Caki2 (cell line): ENCODE measurements at places on chromosomes 7 and 10.

- DNase-seq, result peak; percentile 69
Measured at GRCh38 chr7:16739863-16740622, 13.5 kb upstream of the TSPAN13 start.

DNA sequence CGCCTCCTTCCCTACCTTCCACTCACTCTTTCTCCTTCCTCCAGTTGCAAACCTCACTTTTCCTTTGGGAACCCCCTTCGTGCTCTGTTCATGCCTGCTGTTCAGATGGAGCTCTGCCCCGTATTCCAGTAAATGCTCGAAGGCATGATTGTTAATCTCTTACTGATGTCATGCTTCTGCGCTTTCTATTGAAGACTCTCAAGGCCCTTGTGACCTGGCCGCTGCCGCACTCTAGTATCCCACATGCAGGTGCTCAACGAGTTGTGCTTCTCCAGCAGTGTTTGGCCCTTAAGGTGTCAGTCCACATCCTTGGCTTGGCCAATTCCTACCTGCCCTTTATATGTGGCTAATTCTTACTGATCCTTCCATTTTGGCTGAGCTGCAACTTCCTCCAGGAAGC lies 158.6 kb downstream of the ADAM12 start:
- no peak for DNase-seq

DNA sequence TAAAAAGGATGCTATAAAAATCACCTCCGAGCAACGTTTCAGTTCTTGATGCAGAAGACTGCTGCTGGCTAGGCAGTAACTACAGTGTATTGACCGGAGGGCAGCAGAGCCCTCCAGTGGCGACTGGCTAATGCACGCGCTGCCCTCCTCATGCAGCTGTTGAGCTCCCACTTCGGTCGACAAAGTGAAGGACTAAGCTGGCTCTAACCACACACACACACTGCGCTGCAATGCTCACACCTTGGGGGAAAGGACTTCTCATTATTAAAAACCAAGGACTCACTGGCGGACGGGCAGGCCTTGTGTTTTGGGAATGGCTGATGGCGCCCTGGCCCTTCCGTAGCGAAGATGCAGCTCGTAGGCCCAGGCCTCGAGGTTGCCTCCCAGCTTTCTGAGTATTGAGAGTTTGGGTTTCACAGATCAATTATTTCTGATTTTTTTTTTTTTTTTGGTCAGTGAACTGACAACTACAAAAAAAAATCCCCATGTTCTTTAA lies 120.9 kb upstream of the DIP2C start:
- no peak for DNase-seq

DNA sequence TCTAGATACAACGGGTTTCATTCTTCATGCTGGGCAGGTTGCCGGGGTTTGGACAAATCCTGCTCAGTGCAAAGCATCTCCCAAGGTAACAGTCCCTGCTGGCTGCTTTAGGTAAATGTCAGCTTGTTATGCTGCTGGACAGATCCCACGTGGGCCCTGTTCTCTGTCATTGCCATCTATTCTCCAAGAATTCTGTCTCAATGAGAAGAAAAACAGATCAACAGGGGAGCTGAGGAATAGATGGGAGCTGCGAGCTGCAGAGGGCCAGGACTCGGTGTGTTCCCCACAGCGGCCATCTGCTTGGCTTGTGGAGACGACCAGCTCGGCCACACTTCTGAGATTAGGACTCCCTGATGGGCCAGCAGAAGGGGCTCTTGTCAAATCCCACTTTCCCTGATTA lies 235.2 kb downstream of the DPP6 start:
- no peak for DNase-seq

DNA sequence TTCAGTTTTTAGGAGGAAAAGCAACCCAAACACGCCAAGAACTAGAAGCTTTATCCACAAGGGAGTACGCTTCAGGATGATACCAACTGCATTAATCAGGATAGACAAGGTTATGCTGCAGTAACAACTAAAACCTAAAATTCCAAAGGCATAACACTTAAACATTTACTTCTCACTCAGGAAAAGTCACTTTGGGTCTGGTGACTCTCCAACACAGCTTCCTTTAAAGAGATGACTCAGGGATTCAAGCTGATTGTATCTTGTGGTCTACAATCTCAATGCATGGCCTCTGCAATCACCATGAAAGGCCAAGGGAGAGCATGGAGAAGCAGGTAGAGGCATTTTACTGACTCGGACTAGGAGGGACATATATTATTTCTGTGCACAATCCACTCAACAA lies 315.8 kb downstream of the KCNMA1 start:
- DNase-seq, result no peak

DNA sequence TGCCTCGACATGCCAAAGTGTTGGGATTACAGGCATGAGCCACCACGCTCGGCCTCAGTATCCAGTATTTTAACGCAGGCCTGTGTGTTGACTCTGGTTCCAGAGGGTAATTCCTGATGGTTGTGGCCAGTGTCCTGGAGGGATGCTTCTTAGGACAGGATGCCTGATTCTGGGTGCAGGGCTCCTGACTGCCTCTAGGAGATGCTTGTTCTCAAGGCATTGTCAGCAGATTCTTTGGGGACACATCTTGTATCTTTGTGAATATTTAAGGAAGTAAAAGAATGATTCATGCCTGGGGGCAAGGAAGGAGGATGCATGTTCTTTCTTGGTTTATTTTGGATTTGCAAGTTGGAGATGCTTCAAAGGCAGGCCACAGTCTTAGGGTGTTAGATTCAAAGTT lies 2.2 kb downstream of the ZDHHC4 start:
- no peak for DNase-seq

- peak; percentile 35 for DNase-seq
Measured at GRCh38 chr7:134140889-134141867, 14.0 kb downstream of the LRGUK start.

DNA sequence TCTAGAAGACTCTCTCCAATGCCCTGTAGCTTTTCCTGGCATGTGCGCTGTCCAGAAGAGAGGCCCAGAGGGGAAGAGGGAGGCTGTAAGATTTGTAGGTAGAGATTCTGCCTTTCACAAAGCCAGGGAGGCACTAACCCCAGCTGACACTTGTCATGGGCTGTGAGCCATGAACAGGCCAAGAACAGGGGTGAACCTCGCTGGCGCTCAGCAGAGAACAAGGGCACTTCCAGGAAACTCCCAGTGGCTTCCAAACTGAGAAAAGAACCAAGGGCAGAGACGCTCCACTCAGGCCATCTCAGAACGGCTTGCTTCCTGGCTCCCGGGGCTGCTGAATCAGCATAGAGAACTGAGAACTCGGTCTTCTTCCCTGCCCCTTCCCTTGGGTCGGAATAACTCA lies 257.8 kb upstream of the ZNF32 start:
- no peak for DNase-seq

DNA sequence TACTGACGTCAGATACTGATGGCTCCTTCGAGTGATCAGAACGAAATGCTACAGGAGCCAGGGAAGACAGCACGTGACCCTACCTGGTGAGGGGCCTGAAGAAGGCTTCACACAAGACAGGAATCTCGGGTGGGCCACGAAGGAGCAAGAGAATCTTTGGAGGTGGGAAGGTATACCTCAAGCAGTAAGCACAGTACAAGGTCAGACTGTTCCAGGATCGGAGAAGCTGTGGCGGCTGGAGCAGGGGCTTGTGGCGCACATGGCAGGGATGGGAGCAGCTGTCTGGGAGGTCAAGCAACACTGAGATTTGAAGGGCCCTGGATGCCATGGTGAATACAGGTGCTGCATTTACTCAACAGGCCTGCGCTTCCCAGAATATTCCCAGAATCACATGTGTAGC lies 45.4 kb downstream of the C10orf143 start:
- DNase-seq, result no peak

DNA sequence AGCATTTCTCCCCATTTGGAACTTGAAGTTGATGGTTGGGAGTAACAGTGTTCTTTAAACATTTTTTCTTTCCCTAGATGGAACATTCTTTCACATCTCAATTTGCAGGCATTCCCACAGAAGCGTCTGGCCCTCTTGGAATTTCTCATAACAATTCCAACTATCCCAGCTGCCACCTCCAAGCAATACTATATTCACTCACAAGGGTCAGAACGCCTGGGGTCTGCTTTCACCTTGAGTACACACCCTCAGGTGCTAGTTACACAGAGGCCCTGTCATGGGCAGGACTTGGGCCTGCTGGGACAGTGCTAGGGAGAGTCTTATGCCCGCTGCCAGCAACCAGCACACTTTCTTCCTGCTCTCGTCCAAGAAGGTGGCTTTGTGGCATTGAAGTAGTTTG lies 136.5 kb downstream of the JCAD start:
- no peak for DNase-seq

DNA sequence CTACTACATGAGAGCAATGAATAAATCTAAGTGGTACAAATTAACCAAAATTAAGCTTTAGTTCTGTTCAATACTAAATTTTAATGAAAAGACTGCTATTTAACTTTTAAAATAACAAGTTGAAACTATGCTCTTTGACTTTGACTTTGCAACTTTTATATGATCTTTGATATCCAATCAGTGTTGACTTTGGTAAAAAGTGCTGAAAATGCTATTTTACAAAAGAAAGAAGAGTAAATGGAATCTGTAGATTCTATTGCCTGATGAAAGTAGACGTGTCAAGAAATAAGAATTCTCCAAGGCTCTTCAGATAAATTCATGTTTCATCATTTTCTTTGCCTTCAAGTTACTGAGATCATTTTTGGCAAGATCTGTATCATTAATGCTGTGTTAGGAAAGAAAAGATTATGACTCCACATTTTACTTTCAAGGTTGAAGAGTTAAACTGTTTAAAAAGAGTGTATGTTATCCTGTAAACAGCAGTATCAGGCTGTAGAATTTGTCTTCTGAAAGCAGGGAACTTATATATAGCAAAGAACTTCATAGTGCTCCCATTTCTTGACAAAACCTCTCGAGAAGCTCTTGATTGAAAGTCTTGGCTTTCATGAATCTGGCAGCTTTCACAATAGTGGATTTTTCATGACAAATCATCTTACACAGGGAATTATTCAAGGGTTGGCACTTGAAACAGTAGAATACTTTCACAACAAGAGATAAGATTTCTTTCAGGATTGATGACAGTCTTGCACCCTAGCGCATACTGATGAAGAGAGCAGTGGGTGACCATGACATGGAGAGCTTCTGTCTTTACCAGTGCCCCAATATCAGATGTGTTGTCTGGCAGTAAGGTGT lies 72.1 kb downstream of the PTEN start:
- DNase-seq, result no peak

GRCh38 chr7:1041551-1042491 lies 2.5 kb upstream of the GPR146 start:
- no peak for DNase-seq

GRCh38 chr10:122495406-122496340 lies 34.3 kb downstream of the HTRA1 start:
- no peak for DNase-seq

- no peak for DNase-seq
Measured at GRCh38 chr7:37149773-37150124, 298.9 kb downstream of the ELMO1 start.

- DNase-seq, result no peak
Measured at GRCh38 chr10:67280405-67280804, 354.6 kb downstream of the LRRTM3 start.

GRCh38 chr10:93261961-93262610 lies 188.4 kb downstream of the CYP26A1 start:
- DNase-seq, result no peak

DNA sequence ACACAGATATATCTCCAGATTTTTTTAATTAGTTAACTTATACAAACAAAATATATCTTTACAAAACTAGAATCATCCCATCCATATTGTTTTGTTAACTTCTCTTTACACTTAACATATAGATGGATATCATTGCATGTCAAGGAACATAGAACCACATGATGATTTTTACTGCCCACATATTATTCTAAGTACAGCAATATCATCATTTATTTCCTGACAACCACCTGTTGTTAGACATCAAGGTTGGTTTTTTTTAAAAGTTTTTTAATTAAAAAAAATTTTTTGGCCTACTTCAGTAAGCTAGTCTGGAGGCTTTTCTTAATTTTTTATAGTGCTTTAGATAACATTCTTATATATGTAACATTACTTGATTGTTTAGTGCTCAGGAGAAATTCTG lies 38.9 kb upstream of the BAMBI start:
- no peak for DNase-seq

GRCh38 chr7:74665296-74665938 lies 7.9 kb downstream of the GTF2I start:
- no peak for DNase-seq

DNA sequence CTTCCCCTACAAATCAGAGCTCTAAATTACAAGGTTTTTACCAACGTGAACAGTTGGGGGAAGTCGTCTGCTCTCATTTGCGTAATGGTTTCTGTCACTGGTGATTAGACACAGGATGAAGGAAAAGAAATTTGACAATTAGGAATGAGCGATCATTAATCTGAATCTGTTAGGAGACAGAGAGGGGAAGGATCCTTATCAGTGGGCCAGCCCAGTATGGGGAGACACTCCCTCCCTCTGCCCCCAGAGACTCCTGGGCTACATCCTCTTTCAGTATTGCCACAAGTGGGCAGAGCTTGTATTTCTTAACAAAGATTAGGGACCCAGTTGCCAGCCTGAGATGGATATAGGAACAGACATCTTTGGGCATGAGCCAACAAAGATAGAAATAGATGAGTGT lies 15.5 kb downstream of the HIF1AN start:
- no peak for DNase-seq

DNA sequence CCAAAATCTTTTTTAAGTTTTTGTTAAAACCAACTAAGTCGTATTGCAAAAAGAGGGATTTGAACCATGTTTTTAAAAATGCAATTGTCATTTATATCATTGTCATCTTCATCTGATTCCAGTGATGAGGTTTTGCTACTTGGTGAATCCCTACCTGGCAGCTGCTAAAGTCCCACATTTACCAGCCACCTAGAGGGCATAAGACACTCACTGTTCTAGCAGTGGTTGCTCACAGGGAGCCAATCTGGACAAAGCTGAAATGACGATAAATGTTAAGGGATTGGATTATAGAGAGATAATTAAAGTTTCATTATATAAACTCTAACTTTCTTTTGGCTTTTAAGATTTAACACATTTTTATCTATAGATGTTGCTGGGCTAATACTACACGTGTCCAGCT lies 18.7 kb downstream of the KIFBP start:
- DNase-seq, result no peak

DNA sequence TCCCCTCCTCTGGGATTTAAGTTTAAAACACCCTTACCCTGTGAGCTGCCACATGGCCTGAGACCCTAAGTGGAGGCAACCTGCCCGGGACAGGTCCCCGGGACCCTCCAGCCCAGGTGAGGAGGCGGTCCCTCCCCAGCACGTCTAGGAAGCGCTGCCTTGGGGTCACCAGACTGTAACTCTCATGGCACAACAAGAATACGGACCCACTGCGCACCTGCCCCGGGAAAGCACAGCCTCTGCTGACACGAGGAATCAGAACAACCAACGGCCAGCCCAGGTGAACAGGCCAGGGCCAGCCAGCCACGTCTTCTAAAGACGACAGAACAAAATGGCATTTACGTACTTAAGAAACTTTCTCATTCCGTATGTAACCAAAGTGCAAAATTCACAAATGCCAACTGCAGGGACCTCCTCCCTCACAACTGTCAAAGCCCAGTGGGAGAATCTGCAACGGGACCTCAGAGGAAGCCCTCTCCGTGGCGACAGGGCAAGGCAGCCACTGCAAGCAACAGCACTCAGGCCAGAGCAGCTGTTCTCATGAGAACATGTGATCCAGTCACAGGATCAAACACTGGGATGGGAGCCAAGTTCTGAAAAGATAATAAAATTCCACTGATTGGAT lies 208.4 kb downstream of the DIP2C start:
- no peak for DNase-seq
